AG20443 (cell line): ENCODE measurements at places on chromosomes 16 and 17.

GRCh38 chr16:89717688-89718505 is 2.8 kb downstream of the VPS9D1 start:
- DNase-seq: no peak

GRCh38 chr17:58630883-58631522 is 60.8 kb downstream of the TEX14 start:
- no peak for DNase-seq

DNA sequence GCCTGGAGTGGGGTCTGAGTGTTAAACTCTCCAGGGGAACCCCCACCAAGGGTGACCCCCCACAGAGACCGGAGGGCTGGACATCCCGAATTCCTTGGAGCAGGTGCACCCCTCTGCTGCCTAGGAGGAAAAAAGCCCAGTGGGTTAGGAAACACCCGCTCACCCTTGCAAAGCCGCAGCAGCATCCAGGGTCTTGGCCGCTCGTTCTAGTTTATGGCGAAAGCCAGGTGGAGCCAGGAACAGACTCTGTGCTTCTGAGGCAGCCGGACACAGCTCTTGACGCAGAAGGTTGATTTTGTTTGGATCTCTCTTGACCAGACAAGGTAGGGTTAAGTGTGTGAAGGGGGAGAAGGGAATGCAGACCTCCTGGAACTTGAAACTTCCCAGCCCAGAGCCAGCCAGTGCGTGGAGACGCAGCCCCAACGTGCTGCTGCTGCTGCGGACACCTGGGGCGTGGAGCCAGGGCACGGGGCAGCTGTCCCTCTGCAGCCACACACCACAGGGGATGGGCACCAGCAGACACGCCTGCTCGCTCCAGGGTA is 154.5 kb downstream of the LAT start:
- no peak for DNase-seq

- DNase-seq: no peak
Measured at GRCh38 chr17:42675348-42675964, 1.3 kb downstream of the PLEKHH3 start.

DNA sequence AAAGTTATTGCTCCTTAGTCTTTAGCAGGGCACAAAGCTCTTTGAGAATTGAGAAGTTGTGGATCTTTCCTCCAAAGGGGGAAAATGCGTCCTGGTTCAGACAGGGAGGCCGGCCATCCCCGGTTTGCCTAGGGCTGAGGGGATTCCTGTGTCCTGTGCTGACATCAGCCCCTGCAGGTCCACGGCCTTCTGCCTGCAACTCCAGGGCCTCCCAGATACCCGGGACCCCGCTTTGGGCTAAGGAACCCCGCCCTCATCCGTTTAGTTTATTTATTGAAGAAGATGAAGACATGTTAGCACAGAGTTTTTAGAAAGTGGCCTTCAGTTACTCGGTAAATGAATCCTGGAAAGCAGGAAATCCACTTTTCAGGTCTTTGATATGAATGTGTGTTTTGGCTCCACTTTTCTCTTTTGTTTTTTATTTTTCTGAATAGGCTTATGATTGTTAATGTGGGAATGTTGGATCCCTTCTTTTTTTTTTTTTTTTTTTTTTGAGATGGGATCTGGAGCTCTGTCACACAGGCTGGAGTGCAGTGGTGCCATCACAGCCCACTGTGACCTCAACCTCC is 65.6 kb downstream of the CRISPLD2 start:
- DNase-seq: no peak

GRCh38 chr17:285751-286422 is 66.7 kb downstream of the RPH3AL start:
- DNase-seq: no peak

- no peak for DNase-seq
Measured at GRCh38 chr17:59884861-59885260, 7.9 kb downstream of the TUBD1 start.

DNA sequence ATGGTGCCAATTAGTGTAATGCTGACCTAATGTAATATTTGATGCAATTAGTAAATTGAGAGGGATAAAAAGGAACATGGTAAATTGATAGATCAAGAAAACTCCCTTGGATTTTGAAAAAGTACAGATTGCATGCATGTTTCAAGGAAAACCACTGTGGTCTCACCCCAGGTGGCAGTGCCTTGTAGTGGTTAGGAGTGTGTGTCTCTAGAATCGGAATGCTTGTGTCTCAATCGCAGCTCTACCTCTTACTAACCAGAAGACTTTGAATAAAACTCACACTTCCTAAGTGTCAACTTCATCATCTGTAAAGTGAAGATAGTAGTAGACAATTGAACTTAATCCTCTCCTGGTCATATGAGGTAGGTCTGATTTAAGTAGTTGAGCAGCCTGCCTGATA is 128.9 kb upstream of the GOT2 start:
- DNase-seq: no peak

GRCh38 chr17:8056976-8057625 is 18.2 kb downstream of the ALOX15B start:
- DNase-seq: no peak

DNA sequence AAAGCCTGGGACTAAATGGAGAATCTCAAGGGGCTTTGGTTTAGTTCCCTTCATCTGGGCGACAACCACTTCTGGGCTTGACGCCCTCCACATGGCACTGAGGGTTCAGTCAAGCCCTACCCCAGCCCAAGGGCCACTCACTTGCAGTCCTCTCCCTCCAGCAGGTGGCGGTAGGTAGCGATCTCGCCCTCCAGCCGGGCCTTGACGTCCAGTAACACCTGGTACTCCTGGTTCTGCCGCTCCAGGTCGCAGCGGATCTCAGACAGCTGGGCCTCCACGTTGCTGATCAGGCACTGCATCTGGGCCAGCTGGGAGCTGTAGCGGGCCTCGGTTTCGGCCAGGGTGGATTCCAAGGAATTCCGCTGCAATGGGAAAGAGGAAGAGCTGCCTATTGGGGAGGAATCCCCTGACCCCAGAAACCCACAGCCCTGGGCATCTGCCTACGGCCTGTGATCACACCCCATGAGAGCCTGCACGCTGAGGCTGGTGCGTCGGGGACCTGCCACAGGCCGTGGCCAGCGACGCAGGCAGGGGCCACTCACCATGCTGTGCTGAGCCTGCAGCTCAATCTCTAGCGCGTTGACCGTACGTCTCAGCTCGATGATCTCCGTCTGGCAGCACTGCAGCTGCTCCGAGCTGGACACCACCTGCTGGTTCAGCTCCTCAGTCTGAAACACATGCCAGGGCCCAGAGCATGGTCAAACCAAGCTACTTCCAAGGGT is 2.7 kb downstream of the KRT36 start:
- no peak for DNase-seq

DNA sequence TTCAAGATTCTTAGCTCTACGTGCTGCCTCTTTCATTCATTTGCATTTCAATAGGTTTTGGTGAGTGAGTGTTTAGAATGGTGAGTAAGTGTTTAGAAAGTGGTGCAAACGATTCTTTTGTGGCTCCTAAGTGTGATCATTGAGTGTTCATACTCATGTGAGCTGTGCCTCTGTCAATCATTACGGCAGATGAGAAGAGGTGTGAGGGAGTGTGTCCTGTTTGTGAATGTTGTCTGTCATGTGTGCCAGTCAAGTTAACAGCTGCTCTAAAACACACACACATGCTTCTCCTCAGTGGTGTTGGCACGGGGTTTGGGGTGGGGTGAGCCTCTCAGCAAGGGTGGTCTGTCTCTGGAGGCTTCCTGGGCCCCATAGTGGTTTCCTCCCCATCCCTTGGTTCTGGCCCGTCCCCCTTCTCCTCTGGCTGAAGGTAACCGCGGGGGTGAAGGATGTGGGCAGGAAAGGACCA is 11.4 kb downstream of the MYL4 start:
- no peak for DNase-seq

- peak; percentile 86 for DNase-seq
Measured at GRCh38 chr17:56593646-56594319, at the start of gene NOG. Gene NOG (plus strand): TSS chr17:56593699. CDS start chr17:56594224, 525 bp downstream.

GRCh38 chr16:67198238-67198734 is 645 bp upstream of the ELMO3 start:
- DNase-seq: peak; percentile 76

DNA sequence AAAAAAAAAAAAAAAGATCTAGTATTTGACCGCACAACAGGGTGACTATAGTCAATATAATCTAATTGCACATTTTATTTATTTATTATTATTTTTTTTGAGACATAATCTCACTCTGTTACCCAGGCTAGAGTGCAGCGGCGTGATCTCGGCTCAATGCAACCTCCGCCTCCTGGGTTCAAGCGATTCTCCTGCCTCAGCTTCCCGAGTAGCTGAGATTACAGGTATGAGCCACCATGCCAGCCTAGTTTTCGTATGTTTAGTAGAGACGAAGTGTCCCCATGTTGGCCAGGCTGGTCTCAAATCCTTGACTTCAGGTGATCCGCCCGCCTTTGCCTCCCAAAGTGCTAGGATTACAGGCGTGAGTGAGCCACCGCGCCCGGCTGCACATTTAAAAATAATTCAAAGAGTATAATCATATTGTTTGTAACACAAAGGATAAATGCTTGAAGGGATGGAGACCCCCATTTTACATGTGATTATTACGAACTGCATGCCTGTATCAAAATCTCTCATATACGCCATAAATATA is 794 bp downstream of the ANKS3 start:
- no peak for DNase-seq

- peak; percentile 97 for DNase-seq
Measured at GRCh38 chr16:89289428-89290395, 72.2 kb downstream of the ZNF778 start.

DNA sequence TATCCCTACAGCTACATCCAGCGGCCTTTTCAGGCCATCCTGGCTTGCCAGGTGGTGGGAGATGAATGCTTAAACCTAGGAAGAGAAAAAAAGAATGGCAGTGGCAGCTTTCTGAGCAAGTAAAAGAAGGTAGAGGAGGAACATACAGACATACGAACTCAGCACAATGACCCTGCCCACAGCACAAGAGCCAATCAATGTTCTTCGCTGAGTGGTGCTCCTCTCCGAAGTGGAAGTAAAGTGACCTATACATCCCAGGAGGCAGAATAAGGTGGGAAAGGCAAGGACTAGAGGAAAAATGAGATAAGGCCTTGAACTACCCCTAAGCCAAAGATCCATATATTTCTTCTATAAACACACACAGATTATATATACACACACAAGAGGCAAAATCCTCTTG is 28.7 kb downstream of the USP31 start:
- no peak for DNase-seq

DNA sequence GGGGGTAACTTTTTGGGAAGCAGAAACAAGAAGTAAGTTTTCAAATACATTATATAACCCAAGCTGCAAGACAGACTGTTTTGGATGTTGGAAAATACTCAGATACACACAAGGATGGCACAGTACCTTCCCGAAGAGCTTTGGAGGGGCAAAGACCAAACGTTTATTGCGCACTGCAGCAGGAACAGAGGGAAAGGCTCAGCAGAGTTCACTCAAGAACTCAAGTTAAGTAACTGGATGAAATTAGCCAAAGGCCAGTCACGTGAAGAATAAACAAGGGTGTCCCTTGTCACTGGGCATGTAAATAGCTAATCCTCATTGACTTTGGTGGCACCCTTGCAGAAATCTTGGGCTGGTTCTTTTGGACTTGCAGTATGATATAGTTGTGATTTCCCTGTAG is 2.8 kb downstream of the PDK2 start:
- DNase-seq: no peak

GRCh38 chr17:51951741-51952140 is 206.8 kb downstream of the CA10 start:
- DNase-seq: no peak
